ENCODE measurements at places on chromosomes 1 and 21.

- DNase-seq, result no peak
Measured at GRCh38 chr1:219050086-219050821, 123.4 kb upstream of the LYPLAL1 start.

DNA sequence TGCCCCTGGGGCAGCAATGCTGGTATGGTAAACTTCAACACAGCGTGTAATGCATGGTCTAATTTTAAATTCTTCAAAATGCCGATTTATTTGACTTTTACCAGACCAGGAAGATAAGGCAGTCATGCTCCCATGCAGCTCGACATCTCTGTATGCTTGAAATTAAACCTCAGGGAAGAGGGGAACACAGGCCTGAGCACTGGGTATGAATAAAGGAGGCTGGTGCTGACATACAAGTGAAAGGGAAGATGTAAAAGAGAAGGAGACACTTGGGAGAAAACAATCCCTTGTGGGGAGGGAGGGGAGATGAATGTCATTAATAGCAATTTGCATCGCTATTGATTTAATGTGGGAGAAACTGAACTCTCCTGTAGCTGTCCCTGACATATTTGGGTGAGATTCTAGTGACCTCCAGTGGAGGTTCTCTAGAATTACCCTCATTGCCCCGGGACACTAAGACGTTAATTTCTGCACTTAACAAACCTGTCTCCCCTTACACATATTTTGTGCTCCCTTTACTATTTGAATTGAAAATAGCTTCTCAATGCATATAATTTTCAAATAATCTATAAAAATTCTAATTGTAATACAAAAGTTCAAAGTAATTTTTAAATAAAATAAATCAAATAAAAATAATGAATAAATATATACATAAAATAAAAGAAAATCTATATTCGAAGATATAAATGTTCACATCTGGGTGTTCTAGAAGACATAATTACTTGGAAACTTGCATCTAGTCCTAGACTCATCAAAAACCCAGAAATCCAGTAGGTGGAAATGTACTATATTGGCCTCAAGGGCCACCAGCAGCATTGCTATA lies 283.1 kb downstream of the LMX1A start:
- no peak for DNase-seq

GRCh38 chr1:6414443-6414844 lies 5.3 kb downstream of the HES2 start:
- DNase-seq, result no peak

DNA sequence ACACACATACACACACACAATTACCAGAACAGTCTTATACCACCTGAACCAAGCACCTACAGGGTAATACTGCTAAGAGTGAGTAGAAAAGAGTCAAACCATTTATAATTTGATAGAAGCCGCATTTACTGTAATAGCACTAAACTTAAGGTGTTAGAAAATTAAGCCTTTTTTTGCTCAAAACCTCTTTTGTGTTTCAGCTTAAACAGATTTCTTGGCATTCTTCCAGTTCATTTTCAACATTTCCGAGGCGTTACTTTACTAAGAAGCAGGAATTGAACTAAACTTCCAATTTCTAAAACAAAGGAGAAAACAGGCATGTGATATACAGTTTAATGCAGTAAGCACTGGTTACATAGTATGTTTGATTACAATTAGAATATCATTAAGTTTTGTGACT lies 387.2 kb downstream of the NCAM2 start:
- no peak for DNase-seq

DNA sequence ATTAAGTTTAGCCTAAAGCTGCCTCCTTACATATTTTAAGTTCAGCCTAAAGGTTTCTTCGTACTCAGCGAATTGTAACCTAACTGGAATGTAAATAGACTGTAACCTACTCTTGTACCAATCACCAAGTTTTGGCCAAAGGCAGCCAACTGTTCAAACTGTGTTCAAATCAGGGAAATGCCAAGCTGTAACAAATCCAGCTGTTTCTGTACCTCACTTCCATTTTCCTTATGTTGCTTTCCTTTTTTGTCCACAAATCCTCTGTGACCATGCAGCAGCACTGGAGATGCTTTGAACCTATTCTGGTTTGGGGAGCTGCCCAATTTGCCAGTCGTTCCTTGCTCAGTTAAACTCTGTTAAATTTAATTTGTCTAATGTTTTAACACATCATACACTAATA lies 3.2 kb upstream of the APOBEC4 start:
- DNase-seq, result no peak

GRCh38 chr1:189524501-189524900 lies 953.2 kb downstream of the BRINP3 start:
- DNase-seq, result no peak

DNA sequence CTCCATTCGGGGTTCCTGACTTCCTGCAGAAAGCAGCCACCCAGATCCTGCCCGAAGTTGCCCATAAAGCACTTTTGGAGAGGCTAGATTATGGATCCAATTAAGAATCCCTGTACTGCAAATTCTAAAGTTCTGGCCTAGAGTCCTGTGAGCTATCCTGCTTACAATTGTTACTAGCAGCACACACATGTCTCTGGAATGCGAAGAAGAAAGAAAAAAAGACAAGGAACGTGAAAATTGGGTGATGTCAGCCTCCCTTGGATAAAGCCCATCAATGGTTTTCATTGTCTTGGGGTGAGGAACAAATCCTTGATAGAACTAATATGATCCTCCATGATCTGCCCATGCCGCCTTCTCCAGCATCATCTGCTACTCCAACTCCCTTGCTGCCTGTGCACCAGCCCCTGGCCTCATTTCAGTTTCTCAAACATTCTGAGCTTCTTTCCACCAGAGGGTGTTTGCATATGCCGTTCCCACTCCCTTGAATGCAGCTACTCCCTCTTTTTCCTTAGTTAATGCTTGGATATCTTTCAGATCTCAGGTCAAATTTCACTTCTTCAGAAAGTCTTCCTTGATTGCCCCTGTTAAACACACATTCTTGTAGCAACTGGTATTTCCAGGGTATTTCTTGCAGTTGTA lies 94.0 kb downstream of the ST6GALNAC5 start:
- no peak for DNase-seq

GRCh38 chr1:16605532-16606505 lies 7.5 kb downstream of the NBPF1 start:
- DNase-seq, result no peak

- no peak for DNase-seq
Measured at GRCh38 chr1:232635279-232635678, 5.3 kb upstream of the SIPA1L2 start.

- no peak for DNase-seq
Measured at GRCh38 chr1:157431751-157432150, 120.6 kb downstream of the FCRL5 start.

GRCh38 chr1:74583397-74583796 lies 71.0 kb upstream of the LRRC53 start:
- DNase-seq, result no peak

DNA sequence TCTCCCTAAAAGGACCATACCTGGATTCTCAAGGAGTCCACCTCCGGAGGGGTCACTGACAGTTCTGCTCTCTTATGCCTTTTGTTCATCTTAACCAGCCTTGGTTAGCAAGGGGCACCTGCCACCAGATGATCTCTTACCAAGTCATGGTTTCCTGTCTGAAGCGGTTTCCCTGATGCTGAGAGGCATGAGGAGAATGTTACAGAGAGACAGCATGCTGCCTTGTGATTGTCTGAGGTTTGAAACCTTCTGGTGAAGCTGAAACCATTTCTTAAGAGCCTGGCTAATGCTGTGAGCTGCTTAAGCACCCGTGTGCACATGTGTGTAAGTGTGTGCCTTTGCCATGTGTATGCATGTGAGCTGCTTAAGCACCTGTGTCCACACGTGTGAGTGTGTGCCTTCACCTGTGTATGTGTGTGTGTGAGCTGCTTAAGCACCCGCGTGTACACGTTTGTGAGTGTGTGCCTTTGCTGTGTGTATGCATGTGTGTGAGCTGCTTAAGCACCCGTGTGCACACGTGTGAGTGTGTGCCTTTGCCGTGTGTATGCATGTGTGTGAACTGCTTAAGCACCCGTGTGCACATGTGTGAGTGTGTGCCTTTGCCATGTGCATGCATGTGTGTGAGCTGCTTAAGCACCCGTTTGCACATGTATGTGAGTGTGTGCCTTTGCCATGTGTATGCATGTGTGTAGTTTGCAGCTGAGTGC lies 136.4 kb upstream of the COL6A1 start:
- DNase-seq, result no peak

DNA sequence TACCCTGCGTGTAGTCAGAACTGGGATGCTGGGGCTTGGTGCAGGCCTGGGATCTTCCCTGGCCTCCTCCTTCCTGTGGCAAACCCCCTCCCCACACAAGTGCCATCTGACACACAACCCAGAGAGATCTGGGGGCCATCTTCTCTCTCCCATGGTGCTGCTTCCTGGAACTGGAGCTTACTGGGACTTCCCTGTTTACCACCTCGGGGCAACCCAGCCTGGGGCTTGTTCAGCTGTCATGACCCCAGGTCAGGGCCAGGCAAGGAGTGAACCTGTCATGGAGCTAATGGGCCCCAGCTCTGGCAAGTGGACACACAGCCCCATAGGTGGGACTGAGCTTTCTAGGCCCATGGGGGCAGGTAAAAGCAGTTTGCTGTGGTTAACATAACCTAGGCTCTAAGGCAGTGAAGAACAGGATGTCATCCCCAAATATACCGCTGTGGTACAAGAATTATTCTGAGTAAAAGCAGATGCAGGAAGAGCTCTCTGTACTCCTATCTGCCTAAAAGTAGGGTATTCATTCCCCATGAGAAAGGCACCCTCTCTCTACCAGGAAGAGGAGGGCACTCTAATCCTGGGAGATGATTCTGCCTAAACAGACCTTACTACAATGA lies 2.4 kb downstream of the TRIM11 start:
- DNase-seq, result no peak

DNA sequence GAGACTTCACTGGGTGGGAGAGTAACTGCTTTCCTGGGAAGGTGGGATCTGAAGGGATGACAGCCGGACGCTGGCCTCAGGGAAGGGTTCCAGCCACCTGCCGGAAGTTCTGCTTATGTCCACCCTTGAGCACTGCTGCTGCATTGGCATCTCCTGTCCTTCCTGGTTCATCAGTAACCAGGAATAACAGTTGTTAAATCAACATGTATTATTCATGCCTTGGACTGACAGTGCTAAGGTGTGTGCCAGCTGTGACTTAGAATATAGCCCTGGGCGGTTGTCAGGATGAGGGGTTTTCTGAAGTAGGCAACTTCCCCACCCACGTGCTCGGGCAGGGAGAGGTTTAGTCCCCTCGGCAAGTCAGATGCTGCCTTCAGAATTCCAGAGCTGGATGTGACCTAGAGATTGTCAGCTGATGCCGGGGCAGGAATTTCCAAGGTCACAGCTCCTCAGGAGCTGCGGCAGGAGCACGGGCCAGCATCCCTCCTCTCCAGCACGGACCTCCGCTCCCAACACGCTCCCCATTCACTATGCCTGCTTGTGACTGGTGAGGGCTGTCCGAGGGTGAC lies 17.9 kb downstream of the CLDN14 start:
- no peak for DNase-seq

DNA sequence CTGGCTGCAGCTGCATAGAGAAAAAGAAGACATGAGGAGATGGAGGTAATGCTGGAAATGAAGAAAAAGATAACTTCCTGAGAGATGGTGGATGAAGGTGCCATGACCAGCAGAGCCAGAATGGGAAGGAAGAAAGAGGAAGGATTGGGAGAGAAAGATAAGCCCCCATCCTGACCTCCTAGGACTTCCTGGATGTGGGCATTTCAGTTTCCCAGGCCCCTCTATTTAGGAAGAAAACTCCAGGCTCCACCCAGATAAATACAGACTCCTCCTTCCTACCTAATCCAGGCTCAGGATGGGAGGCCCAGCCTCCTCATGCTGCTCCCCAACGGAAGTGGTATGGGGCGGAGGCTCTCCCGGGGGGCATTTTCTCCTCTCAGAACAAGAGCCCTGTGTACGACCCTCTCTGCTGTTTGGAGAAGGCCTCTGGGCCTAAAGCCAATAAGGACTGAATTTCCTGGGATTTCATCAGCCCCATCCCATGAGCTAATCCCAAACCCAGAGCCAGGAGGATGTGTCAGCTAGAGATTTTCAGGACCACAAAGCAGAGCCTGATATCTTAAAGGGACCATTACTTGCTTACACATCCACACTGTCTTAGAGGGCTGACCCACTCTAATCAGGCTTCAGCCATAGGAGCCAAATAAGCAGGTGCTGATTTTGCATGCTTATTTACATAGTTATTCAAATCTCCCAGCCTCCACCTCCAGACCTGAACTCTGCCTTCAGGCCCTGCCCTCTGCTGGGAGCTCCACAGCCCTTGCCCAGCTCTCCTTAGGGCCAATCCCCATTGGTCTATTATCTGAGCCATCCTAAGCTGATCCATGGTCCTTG lies 5.1 kb upstream of the ARHGEF2 start:
- no peak for DNase-seq

DNA sequence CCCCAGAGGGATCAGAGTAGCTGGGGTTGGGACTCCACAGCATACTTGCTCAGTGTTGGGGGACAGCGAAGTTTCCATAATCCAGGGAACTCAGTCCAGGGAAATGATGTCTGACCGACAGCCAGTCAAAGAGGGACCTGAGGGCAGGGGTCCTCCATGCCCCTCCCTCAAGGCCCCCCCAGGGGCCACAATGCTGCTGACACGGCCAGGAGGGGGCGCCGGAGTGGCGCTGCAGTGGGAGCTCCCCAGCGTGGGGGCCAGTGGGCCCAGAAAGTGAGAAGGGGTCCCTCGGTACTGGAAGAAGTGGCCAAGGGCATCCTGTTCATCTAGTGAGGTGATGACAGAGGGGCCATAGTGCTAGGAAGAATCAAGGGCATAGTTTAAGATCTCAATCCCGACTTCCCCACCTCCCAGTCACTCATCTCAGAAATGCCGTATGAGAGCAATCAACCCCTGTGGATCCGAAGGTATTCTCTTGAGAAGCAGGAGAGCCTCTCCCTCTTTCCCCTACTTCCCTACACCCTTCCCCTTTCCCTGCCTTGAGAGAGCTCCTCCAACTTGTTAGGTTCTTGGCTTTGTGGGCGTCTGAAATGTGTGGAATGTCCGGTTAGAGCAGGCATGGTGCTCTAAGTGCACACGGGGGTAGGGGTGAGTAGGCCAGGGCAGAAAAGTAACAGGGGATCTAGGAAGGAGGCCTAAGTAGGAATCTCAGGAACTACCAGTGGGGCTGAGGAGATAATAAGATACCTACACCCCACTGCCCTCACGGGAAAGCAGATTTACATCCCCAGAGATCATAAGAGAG lies 4.1 kb downstream of the NUDT17 start:
- DNase-seq, result no peak

GRCh38 chr1:219330001-219330400 lies 156.3 kb downstream of the LYPLAL1 start:
- DNase-seq, result no peak

- DNase-seq, result no peak
Measured at GRCh38 chr1:21594935-21595897, 73.9 kb downstream of the RAP1GAP start.

GRCh38 chr1:52056937-52057231 lies 789 bp downstream of the BTF3L4 start:
- no peak for DNase-seq

GRCh38 chr1:217188280-217189237 lies 442.3 kb downstream of the GPATCH2 start:
- DNase-seq, result no peak

GRCh38 chr1:154751690-154752089 lies 118.4 kb downstream of the KCNN3 start:
- DNase-seq, result no peak
